ENCODE measurements at places on chromosomes 2 and 18. TPM values are rescaled to one million over a fixed set of nuclear protein-coding genes. Genes with fewer than 3 reads are reported as not detected.

The NHEJ1 gene
- total RNA-seq, result 11.3 TPM

The SLC19A3 gene
- 0.18 TPM for total RNA-seq

The EMX1 gene
- not detected for total RNA-seq

The CHST9 gene
- total RNA-seq, result not detected

The EGR4 gene
- total RNA-seq, result not detected

The SPATA3 gene
- total RNA-seq, result not detected

The LINC00305 gene
- total RNA-seq, result not detected

The SLC9A2 gene
- not detected for total RNA-seq

Data from smooth muscle cell of the umbilical artery (primary cell).